ENCODE measurements at places on chromosomes 13 and 19.
A peak's percentile ranks its signal among the peaks of the same experiment; 100 is the strongest.

DNA sequence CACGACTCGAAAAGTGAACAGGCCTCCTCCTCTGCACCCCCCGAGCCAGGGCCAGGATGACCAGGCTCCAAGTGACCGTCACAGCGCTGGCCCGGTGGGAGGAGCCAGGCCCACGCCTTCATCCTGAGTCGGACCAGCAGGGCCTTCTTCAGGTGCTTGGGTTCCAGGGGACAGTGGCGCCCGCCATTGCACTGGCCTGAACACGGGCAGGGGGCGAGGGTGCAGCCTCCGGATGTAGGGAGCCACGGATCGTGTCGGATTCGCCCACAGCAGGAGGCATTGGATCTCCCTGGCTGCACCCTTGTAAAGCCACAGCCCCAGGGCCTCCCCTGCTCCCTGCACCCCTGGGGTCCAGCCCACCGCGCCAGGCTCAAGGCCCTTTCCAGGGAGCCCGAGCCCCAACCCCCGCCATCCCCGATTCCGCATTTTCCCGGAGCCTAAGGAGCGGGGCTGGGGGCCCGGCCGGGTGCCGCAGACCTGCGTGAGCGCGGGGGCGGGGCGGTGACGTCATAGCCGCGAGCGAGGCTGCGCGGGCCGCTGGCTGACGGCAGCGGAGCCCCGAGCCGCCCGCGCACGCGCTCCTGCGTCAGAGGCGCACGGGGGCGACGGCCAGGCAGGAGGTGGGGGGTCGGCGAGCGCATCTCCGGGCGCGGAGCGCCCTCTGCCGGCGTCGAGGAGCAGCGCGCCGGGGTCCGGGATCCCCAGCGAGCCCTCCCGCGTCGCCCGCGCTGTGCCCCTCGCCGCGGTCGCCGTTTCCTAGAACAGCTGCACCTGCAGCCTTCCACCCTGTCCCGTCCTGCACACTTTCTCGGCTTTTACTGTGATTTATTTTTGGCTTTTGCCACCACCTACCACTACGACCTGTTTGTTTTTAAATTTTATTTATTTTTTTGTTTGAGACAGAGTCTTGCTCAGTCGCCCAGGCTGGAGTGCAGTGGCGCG lies 1.5 kb upstream of the ATP5F1D start:
- peak; percentile 88 for DNase-seq

- DNase-seq = no peak
Observed at GRCh38 chr19:49843265-49843664, 7.7 kb upstream of the PTOV1 start.

- DNase-seq = no peak
Observed at GRCh38 chr19:49573009-49573408, 7.3 kb downstream of the NOSIP start.

DNA sequence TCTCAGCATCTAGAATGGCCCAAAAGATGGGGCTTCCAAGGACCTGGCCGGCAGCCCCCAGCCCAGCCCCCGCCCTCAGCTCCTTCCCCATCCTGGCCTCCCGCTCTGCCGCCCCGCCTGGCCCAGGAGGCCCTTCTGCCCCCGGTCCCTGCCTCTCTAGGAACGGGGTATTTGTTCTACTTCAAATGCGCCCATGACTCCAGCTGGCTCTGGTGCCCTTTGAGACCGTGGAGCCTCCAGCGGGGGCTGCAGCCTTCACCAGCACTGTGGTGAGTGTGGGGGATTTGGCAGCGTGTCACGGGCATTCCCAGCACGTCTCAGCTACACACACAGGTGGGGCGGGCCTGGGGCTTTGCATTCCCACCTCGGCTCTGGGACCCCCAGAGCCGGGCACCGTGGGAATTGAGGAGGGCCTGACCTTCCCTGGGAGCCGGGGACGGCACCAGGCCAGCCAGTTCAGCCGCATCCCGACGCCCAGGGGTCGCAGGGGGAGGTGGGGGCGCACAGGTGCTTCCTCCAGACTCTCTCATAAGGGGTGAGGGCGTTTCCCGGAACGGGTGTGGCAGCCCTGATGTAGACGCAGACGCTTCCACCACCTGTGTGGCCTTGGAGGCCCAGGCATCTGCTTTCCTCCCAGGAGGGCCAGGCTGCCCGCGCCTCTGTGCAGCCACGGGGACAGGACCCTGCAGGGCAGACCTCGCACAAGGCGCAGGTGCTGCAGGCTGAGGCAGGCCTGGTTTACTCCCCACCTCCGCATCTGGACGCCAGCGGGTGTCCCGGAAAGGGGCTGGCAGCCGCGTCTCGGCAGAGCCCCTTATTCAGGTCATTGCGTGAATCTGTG lies 947 bp downstream of the ATP4B start:
- no peak for DNase-seq

DNA sequence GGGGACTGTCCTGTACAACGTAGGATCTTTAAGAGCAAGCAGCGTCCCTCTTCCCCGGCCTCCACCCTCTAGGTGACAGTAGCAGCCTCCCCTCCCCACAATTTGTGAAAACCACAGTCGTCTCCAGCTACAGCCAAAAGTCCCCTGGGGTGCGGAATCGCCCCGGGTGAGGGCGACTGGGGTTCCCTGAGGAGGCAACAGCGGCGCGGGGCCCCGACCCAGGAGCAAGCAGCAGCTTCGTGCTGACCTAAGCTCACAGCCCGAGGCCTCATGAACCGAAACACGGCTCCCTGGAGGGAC lies 322 bp downstream of the ZNF558 start:
- no peak for DNase-seq

- no peak for DNase-seq
Observed at GRCh38 chr13:98563071-98563470, 13.8 kb downstream of the STK24 start.

DNA sequence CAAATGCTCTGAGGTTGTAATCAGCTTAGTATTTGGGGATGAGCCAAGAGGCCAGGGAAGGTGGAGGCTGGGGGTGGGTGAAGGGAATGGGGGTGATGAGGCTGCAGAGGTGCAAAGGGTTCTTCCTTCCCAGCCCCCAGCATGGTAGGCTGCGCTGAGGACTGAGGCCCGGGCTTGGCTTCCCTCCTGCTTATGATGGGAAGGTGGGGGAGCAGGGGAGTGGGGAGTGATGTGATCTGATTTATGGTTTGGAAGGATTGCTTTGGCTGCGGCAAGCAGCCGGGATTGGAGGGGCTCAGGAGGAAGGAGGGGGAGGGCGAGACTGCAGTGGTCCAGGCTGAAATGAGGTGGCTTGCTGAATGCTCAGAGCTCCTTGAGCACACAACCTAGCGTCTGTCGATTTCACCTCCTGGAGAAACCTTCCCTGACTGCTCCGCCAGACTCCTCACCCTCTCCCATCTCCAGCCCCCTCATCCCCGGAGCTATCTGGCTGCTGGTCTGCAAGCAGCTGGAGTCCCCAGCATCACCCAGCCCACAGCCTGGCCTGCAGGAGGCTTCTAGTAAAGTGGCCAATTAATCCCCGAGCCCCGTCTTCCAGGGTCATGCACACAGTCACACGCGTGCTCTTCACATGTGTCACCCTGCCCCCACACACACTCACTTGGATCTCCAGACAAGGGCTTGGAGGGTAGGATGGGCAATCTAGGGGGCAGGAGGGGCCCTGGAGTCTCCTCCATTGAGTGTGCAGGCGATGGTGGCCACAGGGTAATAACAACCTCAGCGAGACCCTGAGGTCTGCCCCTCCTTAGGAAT lies 757 bp upstream of the CLEC11A start:
- DNase-seq = no peak

- DNase-seq = no peak
Observed at GRCh38 chr13:44425041-44425814, 51.6 kb downstream of the SERP2 start.

DNA sequence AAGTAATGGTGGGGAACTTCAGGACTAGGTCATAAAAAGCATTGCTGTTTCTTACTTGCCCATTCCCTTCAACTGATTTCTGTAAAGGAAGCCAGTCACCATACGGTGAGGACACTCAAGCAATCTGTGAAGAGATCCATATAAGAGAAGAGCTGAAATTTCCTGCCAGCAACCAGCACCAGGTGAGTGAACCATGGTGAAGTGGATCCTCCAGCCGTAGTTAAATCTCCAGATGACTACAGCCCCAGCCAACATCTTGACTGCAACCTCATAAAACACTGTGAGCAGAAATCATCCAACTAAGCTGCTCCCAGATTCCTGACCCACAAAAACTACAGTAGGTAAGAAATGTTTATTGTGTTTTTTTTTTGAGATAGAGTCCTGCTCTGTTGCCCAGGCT lies 3.8 kb upstream of the SLC6A16 start:
- no peak for DNase-seq

GRCh38 chr13:30186634-30187415 lies 120.5 kb downstream of the KATNAL1 start:
- DNase-seq = no peak

DNA sequence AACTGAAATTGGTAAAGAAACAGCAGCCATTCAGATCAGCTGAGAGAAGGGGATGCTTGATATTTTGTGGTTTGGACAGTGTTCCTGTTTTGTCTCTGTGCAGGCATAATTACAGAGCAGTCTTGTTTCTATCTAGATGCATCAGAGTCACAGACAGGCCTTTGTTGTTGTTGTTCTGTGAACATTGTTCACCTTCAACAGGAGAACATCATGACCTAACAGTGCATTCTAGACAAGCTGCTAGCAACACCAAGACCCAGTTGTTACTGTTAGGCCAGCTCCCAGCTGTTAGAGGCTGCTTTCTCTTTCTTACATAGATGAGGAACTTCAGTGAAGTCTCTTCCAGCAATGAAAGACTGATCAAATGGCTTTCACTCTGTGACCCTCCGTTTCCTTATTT lies 8.5 kb upstream of the LSR start:
- DNase-seq = no peak

GRCh38 chr13:114087430-114087829 lies 45.0 kb downstream of the RASA3 start:
- no peak for DNase-seq

DNA sequence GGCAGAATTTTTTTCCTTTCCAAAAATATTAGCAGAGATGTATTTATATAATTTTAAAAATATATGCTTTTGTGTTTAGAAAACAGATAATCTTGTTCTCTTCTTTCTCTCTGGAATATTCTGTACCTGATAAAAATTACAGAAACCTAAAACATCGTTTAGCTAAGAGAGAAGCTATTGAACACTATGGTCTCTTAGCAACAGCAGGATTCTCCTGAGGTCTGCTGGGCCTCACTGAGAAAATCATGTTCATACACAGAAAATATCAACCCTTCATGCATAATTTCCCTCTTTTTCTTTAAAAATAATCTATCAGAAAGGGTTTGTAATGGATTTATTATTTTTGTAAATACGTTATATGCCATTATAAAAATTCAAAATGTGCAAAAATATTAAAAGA lies 242.2 kb downstream of the DCLK1 start:
- no peak for DNase-seq

DNA sequence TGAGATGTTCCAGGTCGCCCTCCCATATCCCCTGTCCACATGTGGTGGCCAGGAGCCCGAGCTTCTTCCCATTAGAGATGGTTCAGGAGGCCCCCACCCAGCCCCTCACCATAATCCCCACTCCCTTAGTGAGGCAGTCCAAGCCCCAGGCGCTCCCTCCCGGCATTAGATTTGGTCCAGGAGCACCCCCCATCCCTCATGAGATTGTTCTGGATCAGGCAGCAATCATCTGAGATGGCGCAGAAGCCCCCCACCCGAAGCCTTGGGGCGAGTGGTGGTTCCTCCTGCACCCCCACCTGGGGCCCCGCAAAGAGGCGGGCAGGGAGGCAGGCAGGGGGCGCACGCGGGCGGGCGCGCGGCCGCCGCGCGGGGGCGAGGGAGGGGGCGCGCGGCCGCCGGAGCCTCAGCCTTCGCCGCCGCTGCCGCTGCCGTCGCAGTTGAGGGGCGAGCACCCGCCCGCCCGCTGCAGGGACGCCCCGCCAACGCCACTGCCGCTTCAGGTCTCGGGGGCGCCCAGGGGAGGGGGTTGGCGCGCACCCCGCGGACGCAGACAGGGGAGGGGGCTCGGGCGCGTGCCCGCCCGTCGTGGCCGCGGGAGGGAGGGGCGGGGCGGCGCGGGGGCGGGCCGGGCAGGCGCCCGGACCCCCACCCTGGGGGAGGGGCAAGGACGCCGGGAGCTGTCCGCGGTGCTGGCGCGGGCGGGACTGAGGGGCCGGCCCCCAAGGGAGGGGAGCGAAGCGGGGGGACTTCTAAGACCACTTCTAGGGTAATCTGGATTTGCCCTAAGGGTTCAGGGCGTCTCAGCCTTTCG lies 46.4 kb upstream of the SHKBP1 start:
- DNase-seq = no peak

DNA sequence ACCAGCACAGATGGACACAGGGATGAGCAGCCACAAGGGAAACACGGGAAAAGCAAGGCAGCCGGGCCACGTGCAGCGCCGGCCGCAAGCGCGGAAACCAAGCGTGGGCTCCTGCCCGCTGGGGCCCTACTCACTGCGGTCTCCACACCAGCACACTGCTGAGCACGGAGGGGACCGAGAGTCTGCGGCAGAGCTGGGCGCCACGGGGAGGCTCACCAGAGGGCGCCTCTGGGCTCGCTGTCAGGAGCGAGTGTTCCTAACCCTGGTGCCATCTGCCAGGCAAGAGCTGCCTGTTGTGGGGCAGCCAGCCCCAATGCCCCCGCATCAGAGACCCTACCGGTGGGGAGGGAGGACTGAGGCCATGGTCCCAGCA lies 26.5 kb downstream of the MPND start:
- peak; percentile 42 for DNase-seq

All from activated CD4-positive, alpha-beta T cell treated with anti-CD3 and anti-CD28 coated beads, Interleukin-2, amount 50 U/mL, for 24 hours (primary cell).